ENCODE measurements at places on chromosomes 2 and 18. TPM values are rescaled to one million over a fixed set of nuclear protein-coding genes. Genes with fewer than 3 reads are reported as not detected.

CRYGA gene
- total RNA-seq: not detected

COL3A1 gene
- 48.0 TPM for total RNA-seq

RUFY4 gene
- total RNA-seq: 0.28 TPM

ANKRD30BL gene
- total RNA-seq: not detected

BMP10 gene
- not detected for total RNA-seq

EHD3 gene
- total RNA-seq: 1.7 TPM

LYG1 gene
- 0.55 TPM for total RNA-seq

NTSR2 gene
- not detected for total RNA-seq

GPR39 gene
- 22.1 TPM for total RNA-seq

C2orf78 gene
- total RNA-seq: not detected

KCNJ3 gene
- total RNA-seq: 0.73 TPM

HPCAL1 gene
- total RNA-seq: 73.1 TPM

EIPR1 gene
- total RNA-seq: 25.8 TPM

HOXD13 gene
- total RNA-seq: 0.15 TPM

DNAH7 gene
- 5.5 TPM for total RNA-seq

WNT6 gene
- 0.92 TPM for total RNA-seq

CDCA7 gene
- 22.8 TPM for total RNA-seq

HDLBP gene
- total RNA-seq: 417 TPM

CTIF gene
- total RNA-seq: 14.8 TPM

PTPRN gene
- total RNA-seq: 1.9 TPM

RFTN2 gene
- total RNA-seq: 3.0 TPM

DSG3 gene
- 0.15 TPM for total RNA-seq

AQP12B gene
- 2.4 TPM for total RNA-seq

KCNF1 gene
- 1.1 TPM for total RNA-seq

MPP4 gene
- not detected for total RNA-seq

Measured in left colon (tissue), 2 donors.